HuH-7.5 (cell line): ENCODE measurements at places on chromosomes 7 and 10.

- no peak for DNase-seq
These were observed 372 bp upstream of the TMEM130 start for GRCh38 chr7:98870121-98870651.

- no peak for DNase-seq
These were observed 164.5 kb downstream of the DGKB start for GRCh38 chr7:14738086-14738485.

DNA sequence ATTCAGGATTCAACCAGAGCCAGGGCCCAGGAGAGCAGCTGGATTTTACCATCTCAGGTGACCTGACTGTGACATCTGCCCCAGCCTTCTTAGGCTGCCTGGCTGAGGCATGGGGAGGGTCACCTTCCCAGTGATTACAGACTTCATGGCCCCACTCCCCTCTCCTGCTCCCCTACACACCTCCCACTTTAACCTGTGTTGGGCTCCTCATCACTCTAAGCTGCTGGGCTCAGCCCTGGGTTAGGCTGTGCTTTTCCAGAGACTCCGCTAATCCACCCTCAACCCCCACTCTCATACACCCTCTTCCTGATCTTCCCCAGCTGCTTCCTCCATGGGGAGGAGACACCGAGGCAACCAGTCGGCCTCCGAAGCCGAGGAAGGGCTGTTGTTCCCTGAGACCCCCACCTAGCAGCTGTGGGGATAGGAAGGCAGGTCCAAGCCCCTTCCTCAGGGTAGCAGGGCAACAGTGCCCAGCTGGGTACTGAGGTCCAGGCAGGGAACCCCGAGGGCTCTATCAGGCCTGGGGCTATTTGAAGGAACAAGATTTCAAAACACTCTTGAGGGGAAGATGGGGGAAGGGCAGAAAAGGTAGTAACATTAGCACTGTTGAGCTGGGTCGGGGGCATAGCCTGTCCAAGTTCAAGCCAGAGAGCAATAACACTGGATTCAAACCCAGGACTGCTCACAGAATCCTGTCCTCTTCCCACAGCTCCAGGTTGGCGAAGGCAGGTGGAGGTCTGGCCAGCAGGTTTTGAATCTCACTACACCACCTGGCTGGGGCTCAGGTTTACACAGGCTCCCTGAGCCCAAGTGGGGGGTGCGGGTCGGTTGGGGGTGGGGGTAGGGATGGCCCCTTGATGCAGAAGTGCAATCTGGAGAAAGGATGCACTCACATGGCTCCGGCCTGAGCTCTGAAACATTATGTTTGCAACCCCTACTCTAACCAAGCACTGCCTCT is 1.8 kb downstream of the IMPDH1 start:
- no peak for DNase-seq

DNA sequence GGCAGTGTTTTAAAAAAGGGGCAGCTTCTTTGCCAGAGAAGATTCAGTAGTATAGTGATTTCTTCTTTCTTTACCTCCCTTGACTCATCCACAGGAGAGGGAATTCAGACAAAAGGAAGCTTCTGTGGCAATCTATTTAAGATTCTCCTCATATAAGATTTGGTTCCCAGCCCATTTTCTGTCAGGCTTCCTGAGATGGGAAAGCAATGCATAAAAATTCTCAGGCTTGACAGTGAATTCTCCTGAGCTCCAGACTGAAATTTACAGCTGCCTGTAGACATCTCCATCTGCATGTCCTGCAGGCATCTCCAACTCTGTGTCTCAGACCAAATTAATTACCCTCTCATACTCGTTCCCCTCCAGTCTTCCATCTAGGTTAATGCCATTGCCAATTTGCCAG is 72.8 kb downstream of the TSPAN12 start:
- DNase-seq = no peak

GRCh38 chr10:100909501-100910263 is 3.1 kb upstream of the SLF2 start:
- DNase-seq = no peak

DNA sequence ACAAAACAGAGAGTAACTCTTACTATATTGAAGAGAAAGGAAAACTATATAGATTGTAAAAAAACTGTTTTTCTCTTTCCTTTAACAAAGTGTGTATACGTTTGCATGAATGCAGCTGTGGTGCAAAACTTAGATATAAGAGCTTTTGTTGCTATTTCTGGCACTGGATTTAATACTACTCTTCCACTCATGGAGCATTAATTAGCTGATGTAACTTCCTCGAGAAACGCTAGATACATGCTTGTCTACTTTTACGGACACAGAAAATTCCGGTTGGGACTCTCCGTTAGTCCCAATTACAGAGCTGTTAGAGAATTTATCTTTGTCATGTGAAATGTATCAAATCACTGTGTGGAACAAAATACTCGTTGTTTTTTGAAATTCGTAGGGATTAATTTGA is 135.5 kb downstream of the ZNF22 start:
- no peak for DNase-seq

- DNase-seq = no peak
These were observed 84.8 kb upstream of the LRRC4 start for GRCh38 chr7:128115821-128116723.

GRCh38 chr10:86734207-86734988 is 22.0 kb upstream of the BMPR1A start:
- no peak for DNase-seq

- DNase-seq = no peak
These were observed 46.6 kb upstream of the COL1A2 start for GRCh38 chr7:94348142-94348541.

- DNase-seq = no peak
These were observed 598 bp downstream of the VIPR2 start for GRCh38 chr7:159143780-159144757.

- peak; percentile 87 for DNase-seq
These were observed at the start of gene TFR2 for GRCh38 chr7:100641463-100641859. Gene TFR2 (minus strand): TSS chr7:100641552. CDS start chr7:100641509, 43 bp downstream.

- no peak for DNase-seq
These were observed at the start of gene GPR22 for GRCh38 chr7:107469929-107470328. Gene GPR22 (plus strand): TSS chr7:107470057. CDS start chr7:107474061, 4,004 bp downstream.

GRCh38 chr10:69124563-69125268 is 738 bp downstream of the VPS26A start:
- peak; percentile 40 for DNase-seq

DNA sequence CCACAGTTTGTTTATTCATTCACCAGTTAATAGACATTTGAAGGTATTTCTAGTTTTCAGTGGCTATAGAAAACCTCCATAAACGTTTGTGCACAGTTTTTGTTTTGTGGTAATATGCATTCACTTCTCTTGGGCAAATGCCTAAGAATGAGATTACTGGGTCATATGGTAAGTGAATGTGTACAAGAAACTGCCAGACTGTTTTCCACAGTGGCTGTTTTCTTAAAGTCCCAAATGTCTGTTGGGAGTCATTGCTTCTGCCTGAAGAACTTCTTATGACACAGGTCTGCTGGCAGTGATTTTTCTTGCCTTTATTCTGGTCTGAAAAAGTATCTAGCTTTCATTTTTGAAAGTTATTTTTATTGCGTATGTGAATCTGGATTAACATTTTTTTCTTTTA is 35.5 kb downstream of the NHLRC2 start:
- no peak for DNase-seq

- DNase-seq = no peak
These were observed 57.0 kb upstream of the CC2D2B start for GRCh38 chr10:95850791-95851190.

DNA sequence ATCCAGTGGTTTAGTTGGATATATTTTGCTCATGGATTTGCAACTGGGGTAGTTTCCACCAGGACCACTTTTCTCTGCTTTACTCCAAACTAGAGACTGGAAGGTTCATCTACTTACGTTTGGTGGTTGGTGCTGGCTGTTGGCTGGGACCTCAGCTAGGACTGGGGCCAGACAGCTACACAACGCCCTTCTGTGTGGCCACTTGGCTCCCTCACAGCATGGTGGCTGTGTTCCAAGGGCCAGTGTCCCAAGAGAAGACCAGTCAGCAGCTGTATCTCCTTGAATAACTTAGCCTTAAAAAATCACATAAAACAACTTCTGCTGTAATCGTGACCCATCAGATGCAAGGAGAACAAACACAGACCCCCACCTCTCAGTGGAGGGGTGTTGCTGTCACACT is 4.2 kb upstream of the KCNH2 start:
- no peak for DNase-seq

DNA sequence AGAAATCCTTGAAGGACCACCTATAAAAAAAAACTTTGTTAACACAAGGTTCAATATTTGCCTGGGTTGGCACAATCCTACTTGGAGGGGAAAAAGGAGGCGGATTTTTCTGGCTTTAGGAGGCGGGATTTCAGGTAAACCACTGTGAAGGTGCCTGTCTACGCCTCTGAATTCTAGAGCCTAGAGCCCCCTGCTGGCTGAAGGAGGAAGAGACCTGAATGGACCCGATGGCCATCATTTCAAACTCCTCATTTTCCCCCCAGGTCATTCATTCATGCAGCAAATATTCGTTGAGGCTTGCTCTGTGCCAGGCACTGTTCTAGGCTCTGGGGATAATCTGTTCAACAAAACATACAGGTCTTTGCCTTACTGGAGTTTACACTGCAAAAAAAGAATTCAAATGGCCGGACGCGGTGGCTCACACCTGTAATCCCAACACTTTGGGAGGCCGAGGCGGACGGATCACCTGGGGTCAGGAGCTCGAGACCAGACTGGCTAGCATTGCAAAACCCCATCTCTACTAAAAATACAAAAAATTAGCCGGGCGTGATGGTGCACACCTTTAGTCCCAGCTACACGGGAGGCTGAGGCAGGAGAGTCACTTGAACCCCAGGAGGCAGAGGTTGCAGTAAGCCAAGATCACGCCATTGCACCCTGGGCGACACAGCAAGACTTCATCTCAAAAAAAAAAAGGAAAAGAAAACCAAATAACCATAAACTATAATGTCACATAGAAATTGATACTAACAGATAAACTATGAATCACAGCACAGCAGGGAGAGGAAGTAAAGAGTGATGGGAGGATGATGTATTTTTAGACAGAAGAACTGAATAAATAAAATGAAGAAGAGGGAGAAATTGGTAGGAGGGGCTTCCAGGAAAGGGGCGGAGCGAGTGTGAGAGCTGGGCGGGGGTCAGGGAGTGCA is 90.1 kb upstream of the NFE2L3 start:
- DNase-seq = peak; percentile 43

GRCh38 chr10:571166-571565 is 118.3 kb downstream of the DIP2C start:
- no peak for DNase-seq

DNA sequence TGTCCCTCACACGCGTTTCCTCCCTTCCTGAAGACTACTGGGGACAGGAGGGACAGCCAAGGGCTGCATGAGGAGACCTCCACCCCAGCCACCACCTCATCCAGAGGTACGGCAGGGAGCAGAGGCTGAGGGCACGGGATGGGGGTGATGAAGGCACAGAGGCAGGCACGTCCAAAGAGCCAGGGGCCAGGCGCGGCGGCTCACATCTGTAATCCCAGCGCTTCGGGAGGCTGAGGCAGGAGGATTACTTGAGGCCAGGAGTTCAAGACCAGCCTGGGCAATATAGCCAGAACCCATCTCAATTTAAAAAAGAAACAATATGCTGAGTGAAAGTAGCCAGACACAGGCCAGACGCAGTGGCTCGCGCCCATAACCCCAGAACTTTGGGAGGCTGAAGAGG is 3.3 kb downstream of the MICALL2 start:
- DNase-seq = no peak
